ENCODE measurements at places on chromosomes 3 and 15.

- DNase-seq = no peak
Measured at GRCh38 chr3:137047240-137047639, 89.5 kb downstream of the IL20RB start.

DNA sequence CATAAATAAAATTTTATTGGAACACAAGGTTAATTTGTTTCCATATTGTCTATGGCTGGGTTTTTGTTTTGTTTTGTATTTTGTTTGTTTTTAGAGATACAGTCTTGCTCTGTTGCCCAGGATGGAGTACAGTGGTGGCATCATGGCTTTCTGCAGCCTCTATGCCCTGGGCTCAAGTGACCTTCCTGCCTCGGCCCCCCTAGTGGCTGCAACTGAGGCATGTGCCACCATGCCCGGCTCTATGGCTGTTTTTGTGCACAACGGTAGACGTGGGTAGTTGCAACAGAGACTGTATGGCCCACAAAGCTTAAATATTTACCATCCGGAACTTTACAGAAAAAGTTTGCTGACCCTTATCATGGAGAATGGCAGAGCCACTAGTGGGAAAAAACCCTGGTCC lies 46.8 kb upstream of the C3orf70 start:
- no peak for DNase-seq

DNA sequence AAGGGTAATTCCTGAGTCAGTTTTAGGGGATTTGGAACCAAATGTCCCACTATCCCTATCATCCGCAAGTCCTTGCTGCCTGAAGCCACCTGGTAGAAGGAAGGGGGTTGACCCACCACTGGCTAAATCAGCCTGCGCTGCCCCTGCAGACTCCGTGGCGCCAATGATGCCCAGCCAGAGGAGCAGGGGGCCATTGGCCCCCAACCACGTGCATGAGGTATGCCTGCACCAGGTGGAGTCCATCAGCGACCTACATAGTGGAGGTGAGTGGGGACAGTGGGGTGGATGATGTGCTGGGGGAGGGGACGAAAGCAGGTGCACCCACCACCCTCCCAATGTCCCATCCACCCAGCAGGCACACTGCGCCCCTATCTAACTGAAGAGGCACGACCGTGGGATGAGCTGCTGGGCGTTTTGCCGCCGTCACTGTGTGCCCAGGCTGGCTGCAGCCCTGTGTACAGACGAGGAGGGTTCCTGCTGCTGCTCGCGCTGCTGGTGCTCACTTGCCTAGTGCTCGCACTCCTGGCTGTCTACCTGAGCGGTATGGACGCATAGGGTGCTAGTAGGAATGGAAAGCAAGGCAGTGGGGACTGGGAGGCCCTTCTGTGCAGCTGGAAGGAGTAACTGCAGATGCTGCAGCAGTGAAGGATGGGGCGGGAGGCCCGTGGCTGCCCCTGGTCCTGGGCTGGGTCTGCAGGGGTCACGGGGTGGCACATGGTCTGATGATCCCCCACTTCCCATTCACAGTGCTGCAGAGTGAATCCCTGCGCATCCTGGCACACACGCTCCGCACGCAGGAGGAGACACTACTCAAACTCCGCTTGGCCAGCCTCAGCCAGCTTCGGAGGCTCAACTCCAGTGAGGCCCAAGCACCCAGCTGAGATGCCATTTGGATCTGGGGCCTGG lies 5.7 kb downstream of the IFRD2 start:
- DNase-seq = no peak

DNA sequence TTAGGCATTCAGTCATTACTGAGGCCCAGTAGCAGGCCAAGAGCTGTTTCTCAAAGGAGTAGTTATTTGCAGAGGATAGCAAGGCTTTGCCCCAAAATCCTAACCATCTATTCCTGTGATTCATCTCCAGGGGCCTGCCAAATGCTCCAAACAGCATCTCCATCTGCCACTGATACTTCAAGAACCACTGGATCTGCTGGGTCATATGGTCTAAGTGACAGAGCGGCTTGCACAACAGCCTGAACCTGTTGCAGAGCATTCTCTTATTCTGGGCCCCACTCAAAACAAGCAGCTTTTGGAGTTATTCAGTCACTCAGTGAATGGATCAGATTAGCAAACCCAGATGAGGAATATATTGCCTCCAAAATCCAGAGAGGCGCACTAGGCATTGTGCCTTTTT lies 68.8 kb upstream of the ALDH1A3 start:
- no peak for DNase-seq

- no peak for DNase-seq
Measured at GRCh38 chr15:59028387-59028955, 41.0 kb downstream of the RNF111 start.

- no peak for DNase-seq
Measured at GRCh38 chr3:5186089-5186857, 1.2 kb upstream of the EDEM1 start.

GRCh38 chr3:87033205-87033604 lies 42.3 kb upstream of the VGLL3 start:
- DNase-seq = no peak

- DNase-seq = peak; percentile 96
Measured at GRCh38 chr3:53243165-53243564, 12.7 kb downstream of the TKT start.

GRCh38 chr3:126194713-126195305 lies 14.4 kb upstream of the ALDH1L1 start:
- DNase-seq = no peak

- no peak for DNase-seq
Measured at GRCh38 chr3:174598885-174599439, 260.2 kb upstream of the NAALADL2 start.

GRCh38 chr3:30114918-30115317 lies 491.5 kb upstream of the TGFBR2 start:
- DNase-seq = no peak

DNA sequence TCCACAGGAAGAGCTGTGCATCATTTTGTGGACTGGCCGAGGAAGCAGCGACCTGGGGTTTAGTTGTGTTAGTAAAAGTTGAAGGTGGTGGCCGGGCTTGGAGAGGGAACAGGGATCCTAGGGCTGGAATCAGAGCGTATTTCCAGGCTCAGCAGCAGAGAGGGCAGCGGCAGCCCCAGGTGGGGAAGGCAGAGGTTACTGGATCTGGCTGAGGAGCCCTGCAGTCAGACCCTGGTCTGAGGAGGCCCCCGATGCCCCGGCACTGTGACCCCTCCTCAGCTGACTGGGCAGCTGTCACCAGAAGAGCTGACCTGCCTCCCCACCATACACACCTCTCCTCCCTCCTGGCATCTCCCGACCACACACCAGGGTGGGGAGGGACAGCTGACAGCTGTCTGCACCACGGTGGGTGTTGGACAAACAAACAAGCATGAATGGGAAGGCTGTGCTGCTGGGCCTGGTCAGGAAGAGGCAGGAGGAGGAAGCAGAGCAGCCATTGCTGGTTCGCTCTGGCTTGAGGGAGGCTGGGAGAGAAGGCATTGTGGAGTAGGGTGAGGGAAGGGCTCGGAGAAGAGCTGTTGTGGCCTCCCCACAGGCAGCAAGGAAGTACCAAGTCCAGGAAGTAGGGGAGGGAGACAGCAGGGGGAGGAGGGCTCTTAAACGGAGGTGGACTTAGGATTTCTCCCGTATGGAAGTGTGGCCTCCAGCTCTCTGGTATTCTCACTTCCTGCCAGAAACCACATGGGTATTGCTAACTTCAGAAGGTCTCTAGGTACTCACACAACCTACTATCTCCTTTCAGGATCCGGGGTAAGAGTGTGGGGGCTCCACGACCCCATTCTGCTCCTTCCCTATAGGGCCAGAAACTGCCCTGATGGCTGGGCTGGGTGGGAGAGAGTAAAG lies 49.5 kb upstream of the HACD2 start:
- DNase-seq = no peak

DNA sequence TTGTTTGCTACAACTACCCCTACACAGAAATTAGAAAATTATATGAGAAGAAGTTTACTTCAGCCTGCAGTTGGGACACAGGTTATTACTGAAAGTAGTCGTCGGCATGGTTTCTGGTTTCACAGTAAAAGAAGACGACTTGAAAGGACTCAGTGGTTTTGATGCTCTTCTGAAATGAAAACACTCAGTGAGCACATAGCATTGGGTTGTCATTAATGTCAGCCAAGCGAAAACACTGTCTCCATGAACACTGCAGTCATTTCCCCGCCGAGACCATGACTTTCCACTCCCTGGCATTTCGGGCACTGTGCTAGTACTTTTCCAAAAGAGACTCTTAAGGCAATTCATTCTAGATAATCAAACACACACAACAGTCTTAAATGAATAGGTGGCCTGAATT lies 69.2 kb upstream of the ICE2 start:
- DNase-seq = no peak

DNA sequence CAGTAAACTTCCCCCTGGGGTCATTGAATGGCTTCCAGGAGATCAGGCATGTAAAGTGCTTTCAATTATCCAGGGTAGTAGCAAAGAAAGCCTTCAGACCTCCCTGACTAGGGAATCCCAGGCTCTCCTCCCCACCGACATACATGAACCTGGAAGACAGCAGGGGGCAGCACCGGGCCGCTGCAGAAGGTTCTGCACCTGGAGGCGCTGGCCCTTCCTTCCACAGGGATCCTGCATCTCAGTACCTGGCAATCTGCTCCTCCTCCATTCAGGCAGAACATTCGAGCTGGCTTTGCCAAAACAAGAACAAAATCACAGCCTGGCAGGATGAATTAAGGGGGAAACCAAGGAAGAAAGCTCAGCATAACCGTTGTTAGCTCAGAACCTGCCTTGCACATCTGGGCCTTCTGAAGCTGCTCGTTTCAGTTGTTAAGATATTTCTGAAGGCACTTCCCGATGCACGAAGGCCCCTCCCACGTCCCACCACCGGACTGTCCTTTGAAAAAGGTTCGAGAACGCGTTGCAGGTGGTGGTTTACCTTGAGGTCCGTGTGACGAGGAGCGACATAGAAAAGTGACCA lies 237.7 kb downstream of the SLCO3A1 start:
- no peak for DNase-seq

GRCh38 chr3:150074697-150075416 lies 104.2 kb upstream of the PFN2 start:
- no peak for DNase-seq

DNA sequence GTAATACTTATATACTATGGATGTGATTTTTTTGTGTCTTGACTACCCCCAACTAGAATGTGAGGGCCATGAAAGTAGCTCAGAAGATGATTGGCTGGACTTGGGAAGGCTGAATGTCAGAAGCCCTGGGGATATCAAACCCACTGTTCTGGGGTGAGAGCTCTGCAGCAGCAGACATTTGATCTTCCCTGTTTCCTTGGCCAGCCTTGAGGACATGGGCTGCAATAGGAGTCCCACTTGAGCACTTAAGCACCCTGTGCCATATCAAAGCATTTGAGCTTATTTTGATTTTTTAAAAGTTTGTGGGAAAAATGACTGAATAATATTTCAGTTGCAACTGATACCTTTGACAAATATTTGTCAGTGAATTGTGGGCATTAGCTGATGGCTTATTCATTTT lies 21.7 kb downstream of the GTF2E1 start:
- DNase-seq = no peak

DNA sequence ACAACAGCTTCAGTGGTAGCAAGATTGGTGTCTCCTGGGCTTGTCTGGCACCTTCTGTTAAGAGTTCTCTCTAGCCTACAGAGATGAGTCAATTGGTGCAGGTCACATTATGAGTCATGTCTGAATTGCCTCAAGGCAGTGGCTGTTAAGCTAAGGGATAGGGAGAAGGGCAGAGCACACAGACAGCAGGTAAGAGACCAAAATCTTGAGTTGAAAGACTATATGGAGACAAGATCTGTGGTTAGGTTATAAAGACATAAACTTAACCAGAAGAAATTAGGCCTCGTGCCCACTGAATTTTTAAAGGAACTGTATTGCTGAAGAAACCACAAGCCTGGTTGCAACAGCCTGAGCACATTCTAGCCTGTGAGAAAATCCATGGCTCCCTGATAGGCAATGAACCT lies 19.2 kb upstream of the KPNA1 start:
- DNase-seq = no peak

- DNase-seq = no peak
Measured at GRCh38 chr15:100244796-100245486, 96.8 kb downstream of the ADAMTS17 start.

GRCh38 chr3:55885721-55886120 lies 398.6 kb upstream of the WNT5A start:
- no peak for DNase-seq

- DNase-seq = no peak
Measured at GRCh38 chr15:26580943-26581342, 191.9 kb downstream of the GABRB3 start.

- DNase-seq = no peak
Measured at GRCh38 chr15:96124436-96124835, 206.1 kb upstream of the NR2F2 start.

GRCh38 chr15:33182278-33182905 lies 12.1 kb downstream of the FMN1 start:
- DNase-seq = no peak

DNA sequence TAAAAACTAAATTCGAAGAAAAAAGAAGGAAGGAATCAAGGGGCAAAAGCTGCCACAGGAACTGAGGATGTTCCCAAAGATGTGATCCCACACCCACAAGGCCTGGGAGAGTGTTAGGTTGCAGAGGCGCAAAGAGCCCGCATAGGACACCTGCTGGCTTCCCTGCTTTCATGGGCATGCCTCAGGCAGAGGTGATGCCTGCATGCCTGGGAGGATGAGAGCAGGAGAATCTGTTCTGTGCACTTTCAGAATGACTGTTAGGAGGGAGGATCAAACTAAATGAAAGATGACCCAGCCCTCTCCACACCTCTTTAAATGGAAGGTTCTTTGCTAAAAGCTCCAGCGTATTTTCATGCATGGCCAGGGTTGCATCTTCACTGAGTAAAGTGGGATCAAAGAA lies 162.4 kb downstream of the PLCL2 start:
- no peak for DNase-seq

DNA sequence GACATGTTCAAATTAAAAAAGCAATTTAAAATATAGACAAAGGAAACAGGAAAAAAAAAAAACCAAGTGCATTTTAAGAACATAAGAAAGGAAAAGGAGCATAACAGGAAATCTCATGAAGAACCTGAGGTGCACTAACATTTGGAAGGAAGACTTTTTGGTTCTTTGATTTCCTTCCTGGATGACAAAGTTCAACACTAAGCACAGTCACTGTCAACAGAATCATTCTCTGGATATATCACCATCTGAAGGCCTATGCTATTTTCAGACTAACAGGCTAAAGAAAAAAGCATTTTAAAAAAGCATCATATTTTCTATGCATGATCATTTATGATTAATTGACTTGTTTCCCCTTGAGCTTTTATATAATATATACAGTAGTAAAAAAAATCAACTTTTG lies 349.6 kb downstream of the PLCL2 start:
- no peak for DNase-seq

- DNase-seq = no peak
Measured at GRCh38 chr15:95989392-95989791, 341.1 kb upstream of the NR2F2 start.

- DNase-seq = no peak
Measured at GRCh38 chr3:163916596-163917560, 1161.4 kb downstream of the SI start.

GRCh38 chr3:9861626-9862130 lies 17.9 kb upstream of the RPUSD3 start:
- DNase-seq = no peak

DNA sequence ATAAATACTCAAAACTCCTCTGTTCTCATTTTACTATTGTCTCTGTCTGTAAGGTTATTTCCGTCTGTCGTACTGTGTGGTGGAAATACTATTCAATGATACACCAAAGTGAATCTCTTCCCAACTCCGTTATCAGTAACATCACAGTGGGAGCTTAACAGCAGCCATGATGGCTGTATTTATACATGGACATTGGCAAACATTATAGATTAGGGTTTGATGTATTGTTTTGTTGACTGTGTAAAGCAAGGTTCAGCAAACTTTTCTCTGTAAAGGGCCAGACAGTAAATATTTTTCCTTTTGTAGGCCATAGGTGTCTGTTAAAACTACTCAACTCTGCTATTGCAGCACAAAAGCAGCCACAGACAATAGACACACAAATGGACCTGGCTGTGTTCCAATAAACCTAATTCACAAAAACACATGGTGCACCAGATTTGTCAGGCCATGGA lies 23.2 kb downstream of the LIPC start:
- no peak for DNase-seq

Data from brain pericyte (primary cell).